ENCODE measurements at places on chromosomes 7 and 10.

DNA sequence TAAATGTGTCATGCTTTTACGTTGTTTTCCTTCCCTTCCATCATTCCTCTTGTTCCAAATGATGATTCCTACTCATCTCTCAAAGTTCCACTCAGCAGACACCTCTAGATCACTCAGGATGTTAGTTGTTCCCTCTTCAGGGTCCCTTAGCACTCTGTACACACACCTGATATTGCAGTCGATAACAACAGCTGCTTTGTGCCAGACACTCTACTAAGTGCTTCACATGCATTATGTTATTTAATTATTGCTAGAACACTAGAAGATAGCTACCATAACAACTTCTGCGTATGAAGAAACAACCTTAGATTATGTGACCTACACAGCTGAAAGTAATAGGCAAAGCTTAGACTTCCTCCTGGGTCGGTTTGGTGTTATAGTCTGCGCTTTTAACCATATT is 29.6 kb downstream of the PCBD1 start:
- H3K27ac ChIP-seq = no peak overlapping the region
- no peak overlapping the region for H3K4me3 ChIP-seq
- no peaks in the 10 kb centered on the region for H3K4me1 ChIP-seq
- no peak for DNase-seq
- H3K36me3 ChIP-seq = peaks cover 50% of the 10 kb centered on the region

DNA sequence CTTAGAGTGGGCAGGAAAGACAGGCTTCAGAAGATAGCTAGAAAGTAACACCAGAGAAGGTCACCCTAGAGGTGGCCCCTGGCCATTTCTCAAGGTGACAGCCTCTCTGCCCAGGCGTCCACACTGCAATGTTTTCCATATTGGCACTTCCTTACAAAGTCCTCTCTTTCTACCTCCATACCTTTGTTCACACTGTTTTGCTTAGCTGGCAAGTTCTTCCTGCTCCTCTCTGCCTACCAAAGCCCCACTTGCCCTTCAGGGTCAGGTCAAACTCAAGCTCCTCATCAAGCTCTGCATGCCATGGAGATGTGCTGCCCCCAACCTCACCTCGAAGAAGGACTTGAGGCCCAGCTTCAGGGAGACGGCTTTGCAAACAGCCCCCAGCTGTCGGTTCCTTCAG is 190.9 kb downstream of the KCNMA1 start:
- no peak overlapping the region for H3K4me3 ChIP-seq
- no peaks in the 10 kb centered on the region for H3K36me3 ChIP-seq
- peaks cover 3% of the 10 kb centered on the region for H3K4me1 ChIP-seq
- no peak for DNase-seq
- peaks cover 6% of the 10 kb centered on the region for H3K27me3 ChIP-seq
- no peak overlapping the region for H3K27ac ChIP-seq

DNA sequence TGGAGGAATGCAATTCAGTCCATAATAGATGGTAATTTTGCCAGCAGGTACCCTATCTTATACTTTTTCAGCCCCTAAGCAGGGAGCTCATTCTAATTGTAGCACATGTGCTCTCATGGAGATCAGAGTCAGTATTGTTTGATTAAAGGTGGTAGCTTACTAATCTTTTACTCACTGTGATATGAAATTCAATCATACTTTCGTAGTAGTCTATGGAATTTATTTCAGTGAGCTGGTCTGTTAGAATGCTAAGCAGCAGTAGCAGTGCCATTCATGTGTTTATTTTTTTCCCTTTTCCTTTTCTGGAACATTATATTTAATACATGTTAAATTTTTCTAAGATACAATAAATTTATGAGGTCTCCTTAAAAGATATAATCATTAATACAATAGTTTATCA is 109.0 kb downstream of the ST7 start:
- peaks cover 8% of the 10 kb centered on the region for H3K4me1 ChIP-seq
- no peaks in the 10 kb centered on the region for H3K36me3 ChIP-seq
- no peak overlapping the region for H3K4me3 ChIP-seq
- no peak for DNase-seq
- no peaks in the 10 kb centered on the region for H3K27me3 ChIP-seq

DNA sequence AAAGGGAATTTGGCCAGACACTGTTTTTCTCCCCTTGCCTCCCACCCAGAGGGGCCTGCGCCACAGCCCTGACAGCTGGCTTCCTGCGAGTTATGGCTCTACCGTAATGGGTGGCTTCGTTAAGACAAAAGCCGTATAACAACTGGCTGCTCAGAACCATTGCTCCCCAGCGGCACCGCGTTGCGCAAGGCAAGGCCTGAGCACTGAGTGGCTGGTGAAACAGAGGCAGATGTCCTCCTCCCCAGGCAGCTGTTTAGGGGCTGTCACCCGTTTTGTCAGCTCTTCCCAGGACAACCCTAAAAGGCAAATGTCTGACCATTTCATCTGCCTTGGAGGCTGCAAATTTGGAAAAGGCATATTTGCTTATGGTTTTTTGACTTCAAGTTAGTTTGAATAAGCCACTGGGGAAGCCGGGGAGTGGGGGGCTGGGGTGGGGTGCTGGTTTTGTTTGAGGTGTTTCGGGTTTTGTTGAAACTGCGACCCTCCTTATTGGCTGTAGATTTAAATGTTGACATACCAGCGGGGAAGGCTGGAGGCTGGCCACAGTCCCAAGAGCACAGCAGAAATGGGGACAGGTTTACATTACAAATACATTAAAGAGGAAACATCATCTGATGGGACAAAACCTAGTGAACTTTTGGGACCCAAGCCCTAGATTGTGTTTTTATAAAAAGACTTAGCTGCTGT is 681 bp upstream of the SPOCK2 start:
- no peaks in the 10 kb centered on the region for H3K36me3 ChIP-seq
- no peak for DNase-seq
- H3K27ac ChIP-seq = no peak overlapping the region
- H3K27me3 ChIP-seq = peaks cover 34% of the 10 kb centered on the region
- H3K4me3 ChIP-seq = peak overlapping the region; percentile 72

- H3K27me3 ChIP-seq = no peaks in the 10 kb centered on the region
- no peak overlapping the region for H3K4me3 ChIP-seq
- no peak for DNase-seq
- H3K36me3 ChIP-seq = no peaks in the 10 kb centered on the region
Measured at GRCh38 chr7:70654979-70655378, 477.0 kb upstream of the GALNT17 start.

DNA sequence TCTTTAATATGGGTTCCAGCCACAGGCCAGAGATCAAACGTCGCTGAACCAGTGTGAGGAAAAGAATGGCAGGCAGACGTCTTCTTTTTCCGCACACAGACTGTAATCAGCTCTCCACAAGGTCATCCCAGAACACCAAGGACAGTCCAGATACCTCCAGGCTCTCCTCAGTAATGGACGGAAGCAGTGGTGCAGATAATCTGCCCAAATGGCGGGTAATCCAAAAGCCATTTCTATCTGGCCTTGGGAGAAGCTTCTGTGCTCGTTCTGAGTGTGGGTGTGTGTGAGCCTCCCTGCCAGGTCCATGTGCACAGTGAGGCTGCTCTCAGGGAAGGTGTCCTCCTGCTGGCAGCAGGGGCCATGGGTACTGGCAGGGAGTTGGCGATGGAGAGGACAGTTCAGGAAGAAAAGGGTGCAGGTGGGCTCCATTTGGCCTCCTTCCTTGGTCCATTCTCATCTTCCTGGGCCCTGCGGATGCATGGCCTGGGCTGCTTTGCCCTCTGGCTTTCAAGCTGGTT is 15.6 kb upstream of the TEX36 start:
- H3K27me3 ChIP-seq = no peaks in the 10 kb centered on the region
- H3K27ac ChIP-seq = no peak overlapping the region
- H3K36me3 ChIP-seq = no peaks in the 10 kb centered on the region
- DNase-seq = no peak
- H3K4me1 ChIP-seq = no peaks in the 10 kb centered on the region

DNA sequence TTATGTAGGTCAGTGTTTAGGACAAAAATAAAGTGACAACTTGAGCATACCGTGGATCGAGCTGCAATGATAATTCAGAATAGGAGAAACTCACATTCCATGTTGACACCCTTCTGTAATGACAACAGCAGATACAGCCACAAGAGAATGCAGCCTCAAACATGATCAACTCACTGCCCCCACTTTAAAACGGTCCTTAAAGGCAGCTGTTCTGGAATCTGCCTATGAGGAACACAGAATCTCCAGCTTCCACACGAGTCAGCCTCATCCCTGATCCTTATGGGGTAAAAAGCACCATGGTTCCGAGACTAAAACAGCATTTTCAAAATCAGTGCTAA is 32.5 kb upstream of the DAGLB start:
- peaks cover 21% of the 10 kb centered on the region for H3K4me1 ChIP-seq
- H3K27ac ChIP-seq = no peak overlapping the region
- peaks cover 6% of the 10 kb centered on the region for H3K36me3 ChIP-seq
- no peak for DNase-seq

- DNase-seq = no peak
- H3K36me3 ChIP-seq = no peaks in the 10 kb centered on the region
- no peak overlapping the region for H3K4me3 ChIP-seq
Measured at GRCh38 chr7:76283254-76284159, 19.0 kb upstream of the HSPB1 start.

- DNase-seq = no peak
- no peak overlapping the region for H3K27ac ChIP-seq
- H3K4me3 ChIP-seq = no peak overlapping the region
- no peaks in the 10 kb centered on the region for H3K27me3 ChIP-seq
Measured at GRCh38 chr10:12712293-12712983, 289.1 kb downstream of the CCDC3 start.

DNA sequence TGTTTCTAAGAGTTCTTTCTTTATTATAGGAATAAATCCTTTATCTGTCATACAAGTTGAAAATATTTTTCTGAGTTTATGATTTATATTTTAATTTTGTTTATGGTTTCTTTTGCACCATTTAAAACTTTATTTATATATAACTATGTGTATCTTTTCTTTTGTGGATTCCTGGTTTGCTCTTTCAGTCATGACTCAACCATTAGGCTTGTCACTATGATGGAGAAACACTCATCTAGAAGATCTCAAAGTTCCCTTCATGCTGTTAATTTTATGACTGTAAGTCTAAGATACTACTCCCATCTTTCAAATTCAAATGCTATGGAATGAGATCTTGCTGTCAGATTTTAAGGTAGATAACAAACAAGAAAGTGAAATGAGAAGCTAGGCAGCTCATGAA is 199.5 kb downstream of the INHBA start:
- H3K36me3 ChIP-seq = no peaks in the 10 kb centered on the region
- H3K27ac ChIP-seq = no peak overlapping the region

DNA sequence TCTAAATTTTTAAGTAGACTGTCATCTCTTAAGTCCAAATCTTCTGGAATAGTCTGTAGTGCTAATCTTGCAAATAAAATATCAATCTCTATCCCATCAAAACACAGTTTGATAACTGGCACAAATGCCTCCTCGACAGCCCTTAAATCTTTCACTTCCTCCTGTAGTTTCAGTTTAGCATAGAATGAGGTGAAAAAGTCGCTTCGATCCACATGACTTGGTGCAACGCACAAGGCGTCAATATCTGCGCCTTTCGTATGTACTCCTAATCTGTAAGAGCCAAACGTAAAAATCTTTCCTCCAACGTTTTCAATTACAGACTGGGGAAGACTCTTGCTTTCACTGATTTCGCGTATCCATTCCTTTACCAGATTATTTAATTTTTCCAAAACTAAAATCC is 603 bp downstream of the PAPOLB start:
- no peak for DNase-seq
- no peaks in the 10 kb centered on the region for H3K36me3 ChIP-seq
- peaks cover 8% of the 10 kb centered on the region for H3K4me1 ChIP-seq
- peaks cover 9% of the 10 kb centered on the region for H3K27me3 ChIP-seq
- H3K4me3 ChIP-seq = peak overlapping the region; percentile 52

DNA sequence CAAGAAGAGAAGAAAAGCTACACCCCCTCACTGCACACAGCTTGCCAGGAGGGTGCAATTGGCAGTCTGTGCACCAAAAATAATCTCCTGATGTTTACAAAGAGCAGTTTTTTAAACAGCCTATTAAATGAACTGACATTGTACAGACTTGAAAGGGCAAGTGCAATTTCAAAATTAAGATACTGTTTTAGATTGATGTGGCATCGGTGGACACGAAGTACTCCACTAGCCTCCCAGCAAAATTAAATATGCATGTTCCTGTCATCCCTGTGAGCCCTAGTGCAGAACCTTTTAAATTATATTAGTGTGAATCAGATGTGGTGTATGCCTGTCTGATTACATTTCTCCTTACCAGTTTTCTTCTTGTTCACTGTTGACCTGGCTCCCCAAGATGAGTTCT is 87.9 kb downstream of the WIPF3 start:
- no peaks in the 10 kb centered on the region for H3K27me3 ChIP-seq
- no peaks in the 10 kb centered on the region for H3K4me1 ChIP-seq
- H3K27ac ChIP-seq = no peak overlapping the region
- no peak for DNase-seq
- H3K4me3 ChIP-seq = no peak overlapping the region

- no peaks in the 10 kb centered on the region for H3K4me1 ChIP-seq
- H3K4me3 ChIP-seq = no peak overlapping the region
- H3K27ac ChIP-seq = no peak overlapping the region
- no peak for DNase-seq
- H3K27me3 ChIP-seq = no peaks in the 10 kb centered on the region
Measured at GRCh38 chr7:110564246-110564645, 526.7 kb upstream of the LRRN3 start.
